WTC11 (cell line): ENCODE measurements at places on chromosomes 11 and 22. TPM values are rescaled to one million over a fixed set of nuclear protein-coding genes. Genes with fewer than 3 reads are reported as not detected.

Gene MYO7A
- total RNA-seq: 2.1 to 2.5 TPM (median 2.3 TPM) in 3 replicates

GRCh38 chr22:29816128-29816527 lies 21.9 kb downstream of the ASCC2 start:
- 0 out of 2 replicates have a peak, but pooled peaks cover 3% of the 10 kb centered on the region for H3K4me1 ChIP-seq
- H3K4me3 ChIP-seq: no peak overlapping the region
- no peaks in the 10 kb centered on the region; the same call in 1 of the 2 replicates for H3K27me3 ChIP-seq
- H3K27ac ChIP-seq: 0 out of 2 replicates have a peak overlapping the region, but pooled peaks have one; percentile 41

GRCh38 chr11:79150966-79151365 lies 289.9 kb downstream of the TENM4 start:
- H3K27me3 ChIP-seq: no peaks in the 10 kb centered on the region
- no peak for DNase-seq
- H3K4me1 ChIP-seq: no peaks in the 10 kb centered on the region
- no peak overlapping the region for H3K27ac ChIP-seq
- H3K4me3 ChIP-seq: no peak overlapping the region

DNA sequence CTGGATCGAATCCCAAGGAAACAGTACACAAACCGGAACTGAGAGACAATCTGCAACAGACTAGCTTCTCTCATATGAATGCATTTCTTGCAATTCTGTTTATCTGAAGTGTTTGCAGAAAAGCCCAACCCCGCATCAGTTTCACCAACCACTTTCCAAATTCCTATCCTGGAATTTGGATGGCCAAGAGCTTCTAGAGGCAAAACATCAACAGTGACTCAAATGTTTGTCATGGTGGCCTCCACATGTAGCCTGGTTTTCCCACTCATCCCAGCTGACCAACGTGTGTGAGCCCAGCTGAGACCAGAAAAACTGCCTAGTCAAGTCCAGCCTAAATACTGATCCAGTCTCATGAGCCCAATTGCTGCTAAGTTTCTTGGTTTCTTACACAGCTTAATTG lies 8.3 kb upstream of the MIEF1 start:
- H3K27ac ChIP-seq: no peak overlapping the region
- H3K4me1 ChIP-seq: peaks cover 8% of the 10 kb centered on the region

GRCh38 chr11:96014217-96014616 lies 90.3 kb upstream of the MTMR2 start:
- peaks cover 45% of the 10 kb centered on the region for H3K4me1 ChIP-seq
- H3K4me3 ChIP-seq: no peak overlapping the region
- DNase-seq: no peak
- H3K27ac ChIP-seq: peak overlapping the region; percentile 22; the same call in 1 of the 2 replicates

GRCh38 chr11:36492724-36493304 lies 17.3 kb downstream of the TRAF6 start:
- no peaks in the 10 kb centered on the region for H3K27me3 ChIP-seq
- DNase-seq: no peak
- H3K4me3 ChIP-seq: no peak overlapping the region
- no peak overlapping the region for H3K27ac ChIP-seq
- no peaks in the 10 kb centered on the region for H3K4me1 ChIP-seq
- peaks cover 12% of the 10 kb centered on the region for H3K36me3 ChIP-seq
